ENCODE measurements at places on chromosomes 2 and 18. TPM values are rescaled to one million over a fixed set of nuclear protein-coding genes. Genes with fewer than 3 reads are reported as not detected.

- no peak for DNase-seq
Measured at GRCh38 chr2:159067971-159068370, 99.5 kb downstream of the TANC1 start.

DNA sequence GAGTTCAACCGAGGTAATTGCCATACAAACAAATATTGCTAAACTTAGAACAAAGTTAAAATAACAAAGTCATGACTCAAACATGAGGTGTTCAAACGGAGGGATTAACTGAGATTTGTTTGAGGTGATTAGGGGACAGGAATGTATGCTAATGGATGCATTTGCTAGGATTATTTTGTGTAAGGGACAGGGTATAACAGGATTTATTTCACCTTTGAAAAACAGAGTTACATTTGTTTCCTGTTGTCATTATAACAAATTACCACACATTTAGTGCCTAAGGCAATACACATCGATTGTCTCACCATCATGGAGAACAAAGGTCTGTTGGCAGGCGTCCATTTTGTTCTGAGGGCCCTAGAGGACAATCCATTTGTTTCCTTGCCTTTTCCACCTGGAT is 304.3 kb upstream of the CNTNAP5 start:
- DNase-seq: no peak

DNA sequence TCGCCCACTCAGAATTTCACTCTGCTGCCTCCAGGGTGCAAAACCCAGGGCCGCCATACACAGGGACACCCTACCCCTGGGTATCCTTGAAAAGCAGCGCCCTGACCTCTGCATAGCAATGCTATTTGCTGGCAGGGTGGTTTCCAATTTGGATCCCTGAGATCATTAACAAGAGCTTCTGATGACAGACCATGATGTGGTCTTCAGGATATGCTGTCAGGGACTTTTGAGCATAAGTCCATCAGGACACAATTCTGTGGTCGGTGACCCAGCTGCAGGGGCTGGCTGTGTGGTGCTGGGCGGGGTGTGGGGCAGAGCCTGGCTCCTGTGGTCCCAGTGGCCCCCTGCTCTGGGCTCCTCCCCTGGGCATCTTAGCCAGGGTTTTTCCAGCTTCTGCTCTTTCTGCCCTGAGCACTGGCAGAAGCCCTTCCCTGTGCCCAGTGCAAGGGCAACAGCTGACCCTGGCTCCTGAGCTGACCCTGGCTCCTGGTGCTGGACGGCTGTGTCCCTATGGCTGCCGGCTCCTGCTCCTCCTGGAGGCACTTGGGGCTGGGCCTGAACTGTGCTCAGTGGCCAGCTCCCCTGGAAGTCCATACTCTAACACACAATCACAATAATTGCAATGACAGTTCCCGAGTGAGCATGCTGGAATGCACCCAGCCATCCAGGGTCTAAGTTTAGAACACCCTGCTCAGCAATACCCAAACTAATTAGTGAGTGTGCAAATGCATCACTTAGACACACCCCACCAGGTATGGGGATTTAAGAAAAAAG is 271.5 kb downstream of the HDAC4 start:
- DNase-seq: no peak

DNA sequence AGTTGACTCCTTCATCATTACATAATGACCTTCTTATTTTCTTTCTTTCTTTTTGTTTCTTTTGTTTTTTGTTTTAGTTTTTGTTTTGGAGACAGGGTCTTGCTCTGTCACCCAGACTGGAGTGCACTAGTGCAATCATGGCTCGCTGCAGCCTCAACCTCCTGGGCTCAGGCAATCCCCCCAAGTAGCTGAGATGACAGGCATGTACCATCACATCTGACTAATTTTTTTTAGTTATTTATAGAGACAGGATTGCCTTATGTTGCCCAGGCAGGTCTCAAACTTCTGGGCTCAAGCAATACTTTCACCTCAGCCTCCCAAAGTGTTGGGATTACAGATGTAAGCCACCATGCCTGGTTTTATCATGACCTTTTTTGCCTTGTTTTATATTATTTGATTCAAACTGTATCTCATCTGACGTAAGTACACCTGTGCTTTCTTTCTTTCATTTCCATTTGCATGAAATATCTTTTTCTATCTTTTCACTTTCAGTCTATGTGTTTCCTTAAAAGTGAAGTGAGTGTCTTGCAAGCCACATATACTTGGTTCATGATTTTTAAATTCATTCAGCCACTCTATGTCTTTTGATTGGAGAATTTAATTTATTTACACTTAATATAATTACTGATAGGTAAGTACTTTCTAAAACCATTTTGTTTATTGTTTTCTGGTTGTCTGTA is 39.1 kb downstream of the SP100 start:
- no peak for DNase-seq

DNA sequence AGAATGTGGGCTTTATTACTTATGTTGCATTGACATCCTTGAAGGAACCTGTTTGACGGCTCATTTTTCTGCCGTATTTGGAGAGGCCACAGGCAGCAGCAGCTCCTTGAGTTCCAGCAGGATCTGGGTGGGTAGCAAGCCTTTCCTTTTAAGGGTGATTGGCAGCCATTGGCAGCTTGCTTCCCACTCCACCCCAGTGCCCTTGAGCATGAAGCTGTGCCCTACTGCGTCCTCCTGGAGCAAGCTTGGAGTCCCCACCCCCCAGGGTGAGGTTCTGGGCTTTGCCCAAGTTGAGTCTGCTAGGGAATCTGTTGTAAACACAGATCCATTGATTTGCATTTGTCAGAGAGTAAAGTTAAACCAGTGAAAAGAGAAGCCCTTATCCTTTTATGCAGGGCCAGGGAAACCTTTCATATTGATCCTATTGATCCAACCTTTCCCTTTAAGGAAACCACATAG is 9.2 kb downstream of the ONECUT2 start:
- DNase-seq: no peak

GRCh38 chr2:196224756-196225155 is 53.4 kb upstream of the STK17B start:
- DNase-seq: no peak

GRCh38 chr18:78994977-78995582 is 15.5 kb downstream of the SALL3 start:
- no peak for DNase-seq

DNA sequence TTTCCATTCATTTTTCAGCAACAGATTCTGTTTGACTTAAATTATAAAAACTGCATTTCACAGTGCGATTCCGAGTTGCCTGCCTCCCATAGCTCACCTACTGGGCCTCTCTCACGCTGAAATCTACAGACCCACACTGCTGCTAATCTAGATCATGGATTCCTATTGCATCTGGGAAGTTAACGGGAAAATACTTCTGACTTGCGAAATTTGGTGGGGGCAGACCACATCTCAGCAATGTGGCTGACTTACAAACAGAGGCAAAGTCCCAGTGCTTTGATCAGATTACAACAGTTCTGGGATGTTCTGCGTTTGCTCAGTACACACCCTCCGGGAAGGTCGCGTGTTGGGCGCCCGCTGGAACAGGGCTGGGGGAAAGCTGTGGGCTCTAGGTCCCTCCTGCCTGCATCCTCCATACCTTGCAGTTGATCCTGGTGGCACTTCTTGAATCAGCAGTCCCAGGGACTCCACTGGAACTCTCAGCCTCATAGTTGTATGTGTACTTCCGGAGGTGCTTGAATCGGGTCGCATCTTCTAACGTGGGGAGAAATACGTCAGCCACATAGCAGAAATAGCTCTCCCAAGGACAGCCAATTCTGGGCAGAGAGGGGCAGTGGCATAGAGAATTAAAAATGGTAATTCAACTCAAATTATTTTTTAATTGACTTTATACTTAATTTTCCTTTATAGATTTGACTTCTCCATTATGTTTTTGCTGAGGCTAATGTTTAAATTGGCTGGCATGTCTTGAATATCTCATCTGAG is 1.7 kb downstream of the APOB start:
- no peak for DNase-seq

DNA sequence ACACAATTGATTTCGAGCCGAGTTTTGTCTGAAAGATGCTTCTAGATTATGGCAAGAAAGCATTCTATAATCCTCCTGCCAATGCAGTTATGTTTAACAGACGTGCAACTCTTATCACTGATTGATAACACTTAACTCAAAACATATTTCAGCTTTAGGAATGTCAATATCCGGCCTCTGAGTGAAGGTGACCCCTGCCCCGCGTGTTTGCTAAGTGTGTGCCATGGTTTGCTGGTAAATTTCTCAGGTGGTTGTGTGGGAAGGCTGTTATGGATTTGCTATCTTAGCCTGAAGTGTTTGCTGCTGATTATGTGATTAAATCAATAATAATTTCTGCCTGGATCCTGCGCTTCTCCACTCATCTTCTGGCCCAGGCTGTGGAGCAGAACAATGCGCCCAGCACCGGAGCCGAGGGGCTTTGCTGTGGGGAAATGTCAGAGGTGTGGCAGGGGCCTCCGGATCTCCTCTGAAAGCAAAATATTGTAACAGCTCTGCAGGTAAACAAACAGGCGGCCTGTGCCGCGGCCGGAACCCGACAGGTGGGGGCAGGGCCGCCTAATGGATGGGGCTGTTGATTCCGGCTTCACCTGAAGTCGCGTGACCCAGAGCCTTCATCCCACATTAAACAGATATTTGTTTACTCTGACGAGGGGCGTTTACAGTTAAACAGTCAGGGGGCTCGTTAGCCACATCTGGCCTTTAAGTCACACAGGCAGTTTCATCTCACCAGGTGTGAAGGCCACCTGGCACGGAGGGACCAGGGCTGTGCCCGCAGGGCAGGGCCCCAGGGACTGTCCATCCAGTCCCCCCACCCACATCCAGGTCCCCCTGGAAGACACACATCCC is 210.7 kb upstream of the SALL3 start:
- DNase-seq: no peak

DNA sequence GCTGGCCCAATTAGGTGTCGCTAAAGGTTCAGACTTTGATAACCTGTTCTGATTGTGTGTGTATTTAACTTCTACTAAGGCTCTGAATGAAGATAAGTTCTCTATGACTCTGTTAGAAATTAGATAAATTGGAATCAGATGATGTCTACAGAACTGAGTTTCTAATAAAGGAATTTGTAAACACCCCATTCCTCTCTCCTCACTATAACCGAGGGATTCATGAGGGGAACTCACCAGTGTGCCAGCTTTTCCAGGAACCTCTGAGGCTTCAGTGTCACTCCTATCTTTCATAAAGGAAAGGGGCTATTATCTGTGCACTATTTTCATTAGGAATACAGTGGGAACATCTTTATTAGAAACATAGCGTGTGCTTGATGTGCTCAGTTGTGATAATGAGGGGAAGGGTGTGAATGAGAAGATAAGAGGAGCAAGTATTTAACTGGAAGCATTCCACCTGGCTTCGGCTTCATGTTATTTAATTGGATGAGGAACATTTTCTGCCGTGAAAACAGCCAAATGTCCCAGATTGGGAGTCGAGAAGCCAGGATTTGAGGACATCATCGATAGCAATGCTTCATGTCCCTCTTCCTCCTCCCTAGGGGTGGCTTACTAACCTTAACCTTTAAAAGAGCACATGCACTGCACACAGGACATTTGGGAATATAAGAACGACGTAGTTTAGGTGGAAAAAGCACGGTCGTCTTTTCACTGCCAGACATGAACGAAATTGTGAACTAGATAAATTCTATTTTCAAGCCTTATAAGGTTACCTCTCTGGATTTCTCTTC is 84.8 kb upstream of the TCF4 start:
- DNase-seq: no peak

GRCh38 chr18:23106575-23106974 is 28.7 kb upstream of the CABLES1 start:
- no peak for DNase-seq

DNA sequence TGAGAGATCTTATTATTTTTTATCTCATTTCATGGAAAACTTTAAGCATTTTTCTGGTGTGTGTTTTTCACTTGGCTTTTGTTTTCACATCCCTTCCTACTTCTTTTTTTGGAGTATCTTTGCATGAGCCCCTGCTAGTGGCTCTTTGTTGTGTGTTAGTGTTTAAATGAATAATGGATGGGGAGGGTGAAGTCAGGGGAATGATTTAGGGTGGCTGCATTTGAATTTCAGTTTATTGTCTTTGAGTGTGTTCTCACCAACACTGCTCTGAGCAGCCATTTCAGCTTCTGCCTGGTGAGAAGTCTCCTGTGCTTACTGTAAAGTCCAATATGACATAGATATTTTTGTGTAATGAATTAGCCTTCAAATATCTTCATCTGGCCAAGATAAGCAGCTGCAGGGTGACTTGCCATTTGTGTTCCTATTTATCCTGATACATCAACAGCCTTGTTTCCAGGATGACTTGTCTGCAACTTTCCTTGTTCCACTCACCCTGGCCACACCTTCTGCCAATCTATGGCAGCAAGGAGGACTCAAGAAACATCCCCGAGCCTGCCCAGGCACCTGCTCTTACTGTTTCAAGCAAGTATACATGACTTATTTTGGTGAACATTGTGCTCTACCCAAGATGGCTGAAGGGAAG is 182.6 kb downstream of the PDE11A start:
- DNase-seq: no peak

DNA sequence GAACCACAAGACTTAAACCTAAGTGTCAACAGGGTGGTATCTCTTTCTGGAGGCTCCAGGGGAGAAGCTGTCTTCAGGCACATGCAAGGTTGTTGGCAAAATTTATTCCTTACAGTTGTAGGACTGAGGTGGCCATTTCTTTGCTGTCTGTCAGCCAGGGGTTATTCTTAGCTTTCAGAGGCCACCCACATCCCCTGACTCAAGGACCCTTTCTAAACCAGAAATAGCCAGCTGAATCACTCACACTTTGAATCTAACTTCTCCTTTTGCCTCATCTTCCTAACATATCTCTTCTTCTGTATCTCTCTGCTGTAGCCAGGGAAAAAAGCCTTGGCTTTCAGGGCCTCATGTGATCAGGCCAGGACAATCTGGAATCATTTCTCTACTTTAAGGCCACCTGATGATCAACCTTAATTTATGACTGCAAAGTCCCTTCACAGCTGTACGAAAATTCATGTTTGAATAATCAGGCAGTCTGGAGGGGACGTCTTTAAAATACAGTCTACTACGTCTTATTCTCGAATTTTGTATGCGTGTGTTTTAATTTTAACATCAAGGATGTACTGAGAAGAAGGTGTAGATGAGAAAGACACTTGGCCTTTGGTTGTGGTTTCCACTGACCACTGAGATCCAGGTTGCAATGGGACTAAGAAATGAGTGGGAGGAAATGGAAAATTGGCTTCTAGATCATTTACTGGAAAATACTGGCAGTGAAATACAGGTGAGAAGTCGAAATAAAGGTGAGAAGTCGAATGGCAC is 90.4 kb downstream of the DOCK10 start:
- no peak for DNase-seq

DNA sequence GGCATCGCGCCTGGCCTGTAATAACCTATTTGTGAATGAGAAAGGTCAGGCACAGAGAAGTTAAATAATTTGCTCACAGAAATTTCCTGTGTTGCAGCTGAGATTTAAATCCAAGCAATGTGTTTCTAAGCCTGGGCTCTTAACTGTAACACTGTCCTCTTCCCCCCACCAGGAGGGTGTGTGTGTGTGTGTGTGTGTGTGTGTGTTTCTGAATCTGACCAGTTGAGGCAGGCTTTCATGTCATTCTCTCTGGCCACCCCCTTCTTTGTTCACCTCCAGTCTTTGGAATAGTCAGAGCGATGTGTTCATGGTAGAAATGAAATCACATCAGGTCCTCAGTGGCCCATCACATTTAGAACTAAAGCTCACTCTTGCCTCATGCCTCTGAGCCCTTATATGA is 81.2 kb downstream of the NEDD4L start:
- DNase-seq: no peak

REG3G gene
- not detected for total RNA-seq

CCDC141 gene
- 0.78 TPM for total RNA-seq

ANKRD30BL gene
- not detected for total RNA-seq

LYPD6 gene
- not detected for total RNA-seq

CDH20 gene
- not detected for total RNA-seq

LRP1B gene
- not detected for total RNA-seq

SIX3 gene
- total RNA-seq: not detected

CCDC178 gene
- total RNA-seq: not detected

TCF23 gene
- not detected for total RNA-seq

COLEC11 gene
- total RNA-seq: not detected

Measured in activated T-helper 1 cell treated with anti-CD3 and anti-CD28 coated beads, Interleukin-12 subunit alpha, Interleukin-12 subunit beta, Interleukin-2, Interleukin-4 antibody, amounts not matched to agents 30 ng/mL and 10 ng/mL and 1 ng/mL, durations not matched to agents 14 hours and 24 hours and 36 hours (primary cell).